ENCODE measurements at places on chromosomes 2 and 18. TPM values are rescaled to one million over a fixed set of nuclear protein-coding genes. Genes with fewer than 3 reads are reported as not detected.
A peak's percentile ranks its signal among the peaks of the same experiment; 100 is the strongest.

The RAPGEF4 gene
- not detected for polyA plus RNA-seq

The SLC30A3 gene
- polyA plus RNA-seq, result not detected

DNA sequence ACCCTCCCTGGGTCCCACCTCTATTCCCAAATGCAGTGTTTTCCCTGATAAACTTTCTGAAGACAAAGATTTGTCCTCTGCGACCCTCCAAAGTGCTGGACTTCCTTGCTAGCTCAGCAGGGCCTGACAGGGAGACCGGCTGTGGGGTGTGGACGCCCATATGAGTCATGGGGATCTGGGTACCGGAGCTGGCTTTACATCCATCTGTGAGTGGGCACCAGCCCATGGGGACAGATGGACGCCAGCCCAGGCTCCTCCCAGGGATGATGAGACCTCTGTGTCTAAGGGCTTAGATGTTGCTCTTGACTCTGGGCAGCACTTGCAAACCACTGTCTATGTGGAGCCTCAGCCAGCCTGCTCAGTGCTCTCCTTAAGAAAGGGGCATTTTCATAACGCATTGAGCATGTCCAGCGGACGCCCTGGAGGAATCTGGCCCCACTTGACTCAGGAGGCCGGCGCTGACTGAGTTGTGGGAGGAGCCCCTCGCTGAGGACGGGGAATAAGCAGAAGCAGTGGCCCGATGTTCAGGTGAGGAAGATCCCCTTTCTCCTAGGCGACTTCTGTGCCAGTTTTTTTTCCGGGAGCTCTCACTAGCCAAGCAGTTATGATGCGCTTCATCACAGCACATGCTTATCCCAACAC is 229.4 kb upstream of the MYT1L start:
- DNase-seq, result no peak

The SLC14A1 gene
- polyA plus RNA-seq, result 12.4 TPM

DNA sequence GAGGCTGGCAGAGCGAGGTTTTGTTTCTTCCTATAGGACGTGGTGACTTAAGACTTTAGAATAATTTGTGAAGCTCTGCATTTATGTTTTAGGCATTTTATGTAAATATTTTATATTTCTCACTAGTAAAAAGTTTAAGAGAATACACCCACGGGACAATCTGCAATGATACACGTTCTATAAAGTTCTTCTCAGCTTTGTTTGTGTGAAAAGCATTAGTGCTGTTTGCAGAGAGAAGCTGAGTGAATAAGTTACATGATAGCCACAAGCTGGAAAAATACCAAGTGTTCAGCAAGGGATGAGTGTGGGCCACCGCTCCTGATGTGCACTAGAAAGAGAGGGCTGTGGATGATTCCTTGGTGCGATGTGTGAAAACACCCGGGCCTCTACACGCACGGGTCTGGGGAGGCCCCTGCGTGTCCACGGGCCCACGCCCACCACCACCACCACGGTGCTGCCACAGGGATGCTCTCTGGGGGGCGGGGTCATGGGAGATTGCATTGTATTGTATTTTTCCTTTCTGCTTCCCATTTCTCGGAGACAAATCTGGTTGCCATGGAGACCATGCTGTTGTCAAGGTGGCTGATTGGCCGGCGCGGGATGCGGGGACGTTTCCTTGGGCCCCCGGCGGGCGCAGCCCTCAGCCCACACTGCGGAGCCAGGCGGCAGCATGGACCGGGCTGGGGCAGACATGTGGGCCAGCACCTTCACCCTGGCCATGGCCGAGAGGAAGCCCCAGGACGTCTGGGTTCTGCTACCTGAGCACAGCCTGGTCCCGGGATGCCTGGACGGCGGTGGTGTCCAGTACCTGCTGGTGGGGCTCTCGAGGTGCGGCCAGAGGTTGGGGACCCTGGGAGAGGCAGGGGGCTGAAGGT is at the start of gene RTP5:
Gene RTP5, plus strand, starts transcription at position 643 of the 875 bp plus-strand sequence. Its CDS starts 28 bp downstream, at position 671.
- peak; percentile 56 for DNase-seq

DNA sequence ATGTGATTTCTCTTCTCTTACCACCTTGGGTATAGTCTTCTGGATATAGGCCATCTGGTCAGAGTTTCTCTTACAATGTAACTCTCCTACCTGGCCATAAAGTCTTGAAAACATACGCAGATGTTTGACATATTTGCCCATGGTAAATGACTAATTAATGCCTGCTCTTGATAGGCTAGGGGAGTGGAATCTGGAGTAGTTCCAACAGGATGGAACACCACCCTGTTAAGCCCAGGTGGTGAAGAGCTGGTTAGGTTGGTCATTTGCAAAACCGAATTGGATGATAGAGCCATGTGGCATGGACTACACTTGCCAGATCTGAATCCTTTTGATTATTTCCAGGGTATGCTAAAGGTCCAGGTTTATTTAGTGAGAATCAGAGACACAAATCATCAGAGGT is 36.5 kb downstream of the HADHB start:
- DNase-seq, result no peak

- no peak for DNase-seq
These were observed 25.0 kb downstream of the CEP68 start for GRCh38 chr2:65081232-65081685.

GRCh38 chr2:240433973-240434727 is 1.3 kb upstream of the GPC1 start:
- DNase-seq, result no peak

GRCh38 chr2:177332026-177332991 is 60.3 kb upstream of the AGPS start:
- DNase-seq, result peak; percentile 49
